ENCODE measurements at places on chromosomes 12 and 14.

- DNase-seq = no peak
Observed at GRCh38 chr12:113019025-113019424, 37.5 kb upstream of the DTX1 start.

- DNase-seq = no peak
Observed at GRCh38 chr12:10540776-10541205, 35.1 kb downstream of the EIF2S3B start.

- DNase-seq = no peak
Observed at GRCh38 chr12:93135286-93136239, 206.5 kb upstream of the EEA1 start.

GRCh38 chr12:93614917-93615596, 42.6 kb downstream of the SOCS2 start:
- DNase-seq = no peak

GRCh38 chr12:63037746-63038712, 103.1 kb upstream of the PPM1H start:
- DNase-seq = no peak

GRCh38 chr14:105299654-105300541, 903 bp downstream of the BRF1 start:
- no peak for DNase-seq

- DNase-seq = no peak
Observed at GRCh38 chr12:116977465-116978380, 67.0 kb downstream of the FBXW8 start.

DNA sequence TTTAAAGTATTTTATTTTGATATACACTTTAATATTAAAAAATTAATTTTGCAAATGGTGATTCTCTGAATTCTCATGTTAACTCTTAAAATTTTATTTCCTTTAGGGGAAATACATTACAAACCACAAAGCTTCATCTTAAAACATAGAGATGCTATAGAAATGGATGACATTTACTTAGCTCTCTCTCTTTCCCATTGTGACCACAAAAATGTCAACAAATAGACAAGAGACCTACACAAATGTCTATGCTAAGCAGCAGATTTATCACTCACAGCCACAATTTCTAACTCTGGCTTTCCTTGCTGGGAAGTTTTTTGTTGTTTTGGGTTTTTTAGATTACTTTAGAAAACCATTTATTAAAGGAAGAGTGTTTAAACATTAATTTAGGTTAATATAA, 19.9 kb upstream of the PHC1 start:
- DNase-seq = no peak

DNA sequence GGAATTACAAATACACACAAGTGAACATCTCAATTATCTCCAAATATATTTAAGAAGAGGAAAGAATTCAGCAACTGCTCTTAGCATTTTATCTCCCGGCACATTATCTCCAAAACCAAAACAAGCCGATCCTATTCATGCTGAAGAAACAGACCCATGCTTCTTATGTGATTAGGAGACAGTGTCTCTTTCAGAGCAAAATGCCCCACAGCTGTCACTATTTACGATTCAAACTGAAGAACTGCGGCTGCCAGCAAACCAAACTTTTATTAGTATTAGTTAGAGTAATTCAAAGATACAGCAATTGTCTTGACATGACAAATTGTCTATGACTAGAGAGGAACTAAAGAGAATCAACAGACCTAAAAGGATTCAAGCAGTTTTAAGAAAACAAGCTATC, 79.4 kb downstream of the SETD3 start:
- DNase-seq = no peak

- peak; percentile 2 for DNase-seq
Observed at GRCh38 chr12:1879633-1880032, 38.8 kb downstream of the CACNA2D4 start.

DNA sequence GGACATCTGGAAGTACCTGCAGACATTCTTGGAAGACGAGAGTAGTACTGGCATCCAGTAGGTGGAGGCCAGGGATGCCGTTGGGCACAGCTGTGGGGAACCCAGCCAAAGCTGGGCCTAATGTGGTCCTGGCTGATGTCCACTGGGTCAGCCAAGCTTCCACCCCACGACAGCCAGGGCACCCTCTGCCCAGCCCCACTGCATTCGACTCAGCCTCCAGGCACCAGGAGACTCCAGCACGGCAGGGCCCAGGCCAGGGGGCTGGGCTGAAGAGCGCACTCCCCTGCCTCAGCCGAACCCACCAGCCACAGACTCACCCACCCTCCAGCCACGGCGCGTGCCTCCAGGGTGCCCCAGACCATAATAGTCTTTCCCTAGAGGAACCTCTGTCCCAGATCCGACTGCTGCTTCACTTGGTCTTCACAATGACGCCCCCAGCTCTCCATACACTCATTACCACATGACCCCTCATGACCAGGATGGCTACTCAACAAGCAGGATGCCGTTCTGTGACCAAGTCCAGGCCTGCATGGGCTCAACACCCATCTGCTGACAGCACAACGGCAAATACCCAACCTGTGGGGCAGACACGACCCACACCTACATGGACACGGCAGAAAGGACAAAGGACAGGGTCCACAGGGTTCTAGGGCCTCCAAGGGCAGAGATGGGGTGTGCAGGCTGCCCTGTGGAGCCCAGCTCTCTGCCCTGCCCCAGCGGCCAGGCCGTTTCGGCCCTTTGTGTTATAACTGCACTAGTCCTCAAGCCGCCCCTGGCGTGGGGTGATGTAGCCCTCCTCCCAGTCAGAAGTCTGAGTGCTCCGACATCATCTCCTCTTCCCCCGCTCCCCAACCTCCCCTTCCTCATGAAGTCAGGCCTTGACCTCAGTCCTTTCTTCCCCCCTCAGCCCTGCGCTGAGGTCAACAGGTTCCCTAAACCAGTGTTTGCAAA, 22.8 kb downstream of the ITPK1 start:
- no peak for DNase-seq

GRCh38 chr12:112908548-112908947, 1.8 kb downstream of the OAS1 start:
- no peak for DNase-seq

- no peak for DNase-seq
Observed at GRCh38 chr12:19978193-19978592, 390.1 kb upstream of the PDE3A start.

- DNase-seq = no peak
Observed at GRCh38 chr12:79326663-79327062, 364.1 kb downstream of the PAWR start.

GRCh38 chr12:94952325-94952724, 51.2 kb downstream of the NDUFA12 start:
- DNase-seq = no peak

DNA sequence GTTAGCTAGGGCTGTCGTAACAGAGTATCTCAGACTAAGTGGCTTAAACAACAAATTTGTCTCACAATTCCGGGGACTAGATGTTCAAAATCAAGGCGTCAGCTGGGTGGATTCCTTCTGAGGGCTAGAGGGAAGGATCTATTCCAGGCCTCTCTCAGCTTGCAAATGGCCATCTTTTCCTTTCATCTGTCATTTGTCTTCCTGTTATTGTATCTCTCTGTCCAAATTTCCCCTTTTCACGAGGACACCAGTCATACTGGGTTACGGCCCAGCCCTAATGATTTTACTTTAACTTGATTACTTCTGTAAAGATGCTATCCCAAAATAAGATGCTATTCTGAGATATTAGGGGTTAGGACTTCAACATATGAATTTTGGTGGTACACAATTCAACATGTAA, 119.0 kb upstream of the CPSF6 start:
- DNase-seq = no peak

DNA sequence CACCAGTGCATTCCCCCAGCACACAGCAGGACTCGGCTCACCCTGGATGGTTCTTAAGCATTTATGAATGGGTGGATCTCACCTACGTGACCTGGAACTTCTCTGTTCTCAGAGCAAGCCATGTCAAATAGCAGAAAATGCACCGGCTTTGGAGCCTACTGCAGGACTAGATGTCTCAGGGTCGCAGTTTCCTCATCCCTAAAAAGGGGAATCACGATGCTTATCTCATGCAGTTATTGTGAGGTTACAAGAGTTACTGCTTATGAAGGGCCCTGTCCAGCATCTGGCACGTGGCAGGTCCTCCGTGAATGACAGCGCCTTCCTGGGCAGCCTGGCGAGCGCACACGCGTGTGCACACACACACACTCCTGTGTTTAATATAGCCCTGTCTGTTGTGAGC, 128.5 kb downstream of the ETV6 start:
- DNase-seq = no peak

DNA sequence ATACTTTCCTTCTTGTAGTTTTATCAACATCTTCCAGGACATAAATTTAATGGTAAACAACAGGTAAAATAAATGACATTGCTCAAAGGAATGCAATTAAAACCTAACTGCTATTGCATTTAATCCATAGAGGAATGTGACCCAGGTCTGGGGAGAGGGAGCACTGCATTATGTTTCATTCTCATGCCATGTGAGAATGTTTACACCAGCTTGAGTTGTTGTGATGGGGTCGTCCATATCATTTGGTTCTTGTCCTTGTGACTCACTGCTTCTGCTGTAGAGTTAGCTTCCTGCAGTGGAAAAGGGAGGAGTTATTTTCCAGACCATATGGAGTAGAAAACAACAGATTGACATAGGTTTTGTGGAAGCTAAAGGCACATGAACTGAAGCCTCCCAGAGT, 129.3 kb upstream of the PMCH start:
- no peak for DNase-seq

DNA sequence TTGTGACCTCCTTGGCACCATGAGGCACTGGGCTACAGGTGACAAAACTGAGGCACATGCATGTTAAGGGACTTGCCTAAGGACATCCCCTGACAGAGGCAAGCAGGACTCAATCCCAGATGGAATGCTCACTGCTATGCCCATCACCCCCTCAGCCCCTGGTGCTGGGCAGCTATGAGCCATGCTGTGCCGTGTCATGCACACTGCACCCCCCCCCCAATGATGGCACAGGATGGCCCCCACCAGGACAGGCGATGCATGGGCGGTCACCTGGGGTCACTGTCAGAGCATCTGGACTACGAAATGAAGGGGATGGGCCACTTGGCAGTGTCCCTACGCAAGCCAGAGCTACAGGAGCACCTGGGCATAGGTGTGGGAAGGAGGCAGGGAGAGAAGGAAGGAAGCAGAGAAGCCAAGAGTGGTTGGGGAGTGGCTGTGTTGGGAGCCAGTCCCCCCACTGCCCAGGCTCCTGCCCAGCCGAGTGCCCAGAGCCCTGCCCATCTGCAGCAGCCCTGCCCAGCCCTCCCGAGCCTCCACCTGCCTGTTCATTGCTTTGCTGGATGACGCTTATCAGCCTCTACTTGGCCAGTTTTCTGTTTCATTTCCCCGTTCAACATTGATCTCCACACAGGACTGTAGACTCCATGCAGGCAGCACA, 84.9 kb upstream of the DIO3 start:
- no peak for DNase-seq

Measured in HEK293T (cell line).